ENCODE measurements at places on chromosomes 2 and 18. TPM values are rescaled to one million over a fixed set of nuclear protein-coding genes. Genes with fewer than 3 reads are reported as not detected.

Gene CUL3
- 62.4 TPM for total RNA-seq

Gene ACADL
- 1.1 TPM for total RNA-seq

Gene SKOR2
- total RNA-seq: not detected

DNA sequence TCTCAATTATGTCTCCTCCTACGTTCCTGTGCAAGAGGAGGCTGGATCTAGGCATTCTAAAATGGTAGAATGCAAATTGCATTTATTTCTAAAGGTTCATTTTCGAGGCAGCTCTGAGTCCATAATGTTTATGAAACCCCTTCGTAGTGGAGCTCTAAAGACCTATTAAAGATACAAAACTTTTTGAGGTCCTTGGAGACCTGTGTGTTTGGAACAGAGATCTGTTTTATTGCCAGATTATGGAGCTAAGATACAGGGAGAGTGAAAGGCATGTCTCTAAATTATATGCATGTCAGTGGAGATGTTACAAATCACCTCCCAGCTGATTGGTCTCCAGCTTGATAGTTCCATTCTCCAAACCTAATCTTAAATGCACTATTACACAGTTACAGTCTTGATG is 335.8 kb downstream of the GULP1 start:
- DNase-seq: no peak

GRCh38 chr2:133532919-133533318 is 35.3 kb downstream of the NCKAP5 start:
- no peak for DNase-seq

Data from kidney epithelial cell (primary cell).